ENCODE measurements at places on chromosomes 3 and 15.

DNA sequence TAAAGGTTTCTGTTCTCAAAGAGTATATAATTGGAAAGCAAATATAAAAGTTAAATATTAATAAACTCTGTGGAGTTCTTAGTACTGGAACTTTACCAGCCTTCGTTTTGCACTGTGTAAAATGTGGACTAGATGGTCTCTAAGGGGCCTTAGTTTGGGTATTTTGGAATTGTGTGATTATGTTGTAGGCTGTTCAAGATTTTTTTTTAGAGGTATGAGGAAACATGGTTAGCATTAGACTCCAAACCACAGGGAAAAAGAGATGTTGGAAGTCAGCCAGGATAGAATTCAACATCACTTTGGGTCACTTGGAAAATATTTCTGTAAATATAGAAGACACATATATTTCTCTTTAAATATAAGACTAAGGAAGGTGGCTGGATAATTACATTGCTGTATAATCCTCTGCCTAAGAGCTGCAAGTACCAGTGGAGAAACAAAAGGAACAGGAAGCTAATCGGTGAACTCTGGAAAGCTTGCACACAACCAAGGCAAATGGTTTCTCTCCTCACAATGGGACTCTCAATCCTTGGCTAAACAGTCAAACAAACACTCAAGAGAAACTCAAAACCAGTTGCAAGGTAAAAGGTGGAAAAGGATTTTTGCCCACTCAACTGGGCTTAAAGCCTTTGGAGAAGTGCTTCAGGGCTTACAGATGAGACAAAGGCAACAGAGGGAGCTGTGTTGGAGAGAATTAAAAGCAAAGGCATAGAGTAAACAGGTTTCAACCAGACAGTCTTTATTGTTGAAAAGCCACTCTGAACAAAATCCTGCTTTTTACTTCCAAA, 141.7 kb downstream of the NR1D2 start:
- DNase-seq: no peak

DNA sequence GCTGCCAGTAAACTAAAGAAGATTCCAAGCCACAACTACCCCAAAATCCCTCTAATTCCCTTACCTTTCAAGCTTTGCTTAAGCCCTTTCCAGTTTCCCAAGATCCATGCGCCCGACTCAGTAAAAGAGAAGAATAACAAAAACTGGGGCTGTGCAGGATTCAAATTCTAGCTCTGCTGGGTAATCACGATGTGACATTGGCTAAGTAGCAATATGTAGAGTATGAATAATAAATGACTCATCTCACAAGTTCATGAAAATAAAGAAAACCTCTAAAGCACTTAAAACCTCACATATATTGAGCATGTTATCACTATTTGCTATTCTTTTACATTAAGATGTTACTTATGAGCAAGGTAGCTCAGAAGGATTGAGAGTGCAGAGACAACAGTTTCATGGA, 522.2 kb upstream of the ZNF717 start:
- DNase-seq: no peak

- no peak for DNase-seq
These were observed 28.4 kb upstream of the CNTN3 start for GRCh38 chr3:74642876-74643275.

DNA sequence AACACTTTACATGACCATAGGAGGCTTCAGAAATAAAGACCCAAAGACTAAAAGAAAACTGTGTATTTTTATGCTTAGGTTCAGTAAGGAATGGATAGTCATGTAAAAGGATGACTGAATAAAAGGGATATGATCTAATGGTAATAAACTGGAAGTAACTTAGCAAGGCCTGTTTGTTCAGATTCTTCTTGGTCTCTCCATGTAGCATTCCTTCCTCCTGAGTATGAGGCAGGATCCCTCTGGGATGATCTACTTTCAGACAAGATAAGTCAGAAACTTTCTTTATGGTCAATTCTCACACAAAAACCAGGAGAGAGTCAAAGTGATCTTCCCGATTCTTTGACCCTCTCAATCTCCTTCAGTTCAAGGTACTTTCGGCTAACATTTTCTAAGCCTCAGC, 340.8 kb upstream of the DCBLD2 start:
- DNase-seq: no peak

GRCh38 chr3:134598763-134599545, 51.9 kb downstream of the KY start:
- DNase-seq: no peak

DNA sequence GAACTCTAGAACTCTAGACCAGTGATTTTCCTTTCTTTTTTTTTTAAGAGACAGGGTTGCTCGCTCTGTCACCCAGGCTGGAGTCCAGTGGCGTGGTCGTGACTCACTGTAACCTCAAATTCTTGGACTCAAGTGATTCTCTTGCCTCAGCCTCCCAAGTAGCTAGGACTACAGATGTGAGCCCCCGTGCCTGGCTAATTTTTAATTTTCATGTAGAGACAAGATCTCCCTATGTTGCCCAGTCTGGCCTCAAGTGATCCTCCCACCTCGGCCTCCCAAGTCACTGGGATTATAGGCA, 359.6 kb downstream of the SHQ1 start:
- DNase-seq: no peak

GRCh38 chr3:121073011-121073410, 165.0 kb downstream of the STXBP5L start:
- no peak for DNase-seq

GRCh38 chr3:123405936-123406510, 42.9 kb downstream of the ADCY5 start:
- no peak for DNase-seq

All from D721Med (cell line).